GM12892 (cell line): ENCODE measurements at places on chromosomes 2 and 18.

DNA sequence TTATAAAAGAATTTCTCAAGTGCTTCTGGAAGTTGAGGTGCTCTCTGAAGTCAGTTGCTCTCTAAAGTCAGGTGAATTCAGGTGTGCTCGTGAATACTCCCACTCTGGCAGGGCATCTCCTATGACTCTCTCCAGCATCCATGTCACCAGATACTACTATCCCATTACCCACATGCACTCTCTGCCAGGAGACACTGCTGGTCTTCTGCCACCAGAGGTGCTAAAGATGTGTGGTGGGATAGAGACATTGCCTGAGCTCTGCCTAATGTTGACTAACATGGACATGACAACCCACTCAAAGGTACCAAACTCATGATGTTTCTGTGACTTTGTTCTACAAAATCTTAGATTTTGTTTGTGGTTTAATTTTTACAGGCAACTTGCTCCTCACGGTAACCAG, 106.4 kb upstream of the HNRNPA3 start:
- DNase-seq = no peak

- no peak for DNase-seq
Measured at GRCh38 chr2:25198209-25198525, 29.8 kb upstream of the POMC start.

GRCh38 chr18:57727952-57728807, 74.9 kb downstream of the ATP8B1 start:
- no peak for DNase-seq

GRCh38 chr18:41744421-41745030, 210.5 kb upstream of the PIK3C3 start:
- DNase-seq = no peak

DNA sequence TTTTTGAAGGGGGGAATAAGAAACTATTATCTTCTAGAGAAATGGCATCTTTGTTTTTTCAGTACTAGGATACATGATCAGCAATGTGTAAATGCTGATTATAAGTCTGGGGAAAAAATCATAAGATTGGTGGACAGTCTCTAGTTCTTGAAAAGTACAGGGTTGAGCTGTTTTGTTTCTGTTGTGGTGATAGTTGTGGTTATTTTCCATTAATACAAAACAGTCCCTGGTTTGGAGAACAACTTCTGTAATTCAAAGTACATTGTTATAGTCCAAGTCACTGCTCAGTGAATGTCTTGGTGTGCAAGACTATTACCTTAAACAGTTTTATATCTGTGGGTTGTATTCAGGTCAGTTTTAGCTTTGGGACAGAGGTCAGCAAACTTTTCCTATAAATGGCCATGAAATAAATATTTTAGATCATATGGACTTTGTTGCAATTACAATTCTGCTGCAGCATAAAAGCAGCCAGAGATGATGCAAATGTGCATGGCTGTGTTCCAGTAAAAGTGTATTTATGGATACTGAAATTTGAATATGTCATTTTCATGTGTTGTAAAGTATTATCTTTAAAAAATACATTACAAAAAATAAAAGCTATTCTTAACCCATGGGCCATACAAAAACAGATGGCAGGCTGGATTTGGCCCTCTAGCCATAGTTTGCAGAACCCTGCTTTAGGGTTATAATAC, 111.0 kb downstream of the CERS6 start:
- no peak for DNase-seq

- DNase-seq = no peak
Measured at GRCh38 chr18:35746826-35747339, 165.3 kb downstream of the GALNT1 start.
